ENCODE measurements at places on chromosomes 4 and X. TPM values are rescaled to one million over a fixed set of nuclear protein-coding genes. Genes with fewer than 3 reads are reported as not detected.

The EPGN gene
- total RNA-seq: not detected

The ADAMTS3 gene
- total RNA-seq: not detected

The GPR34 gene
- total RNA-seq: 1.5 TPM

The MAGEA12 gene
- total RNA-seq: not detected

The CYP2U1 gene
- total RNA-seq: 4.0 TPM

The NAA11 gene
- not detected for total RNA-seq

The PAGE1 gene
- not detected for total RNA-seq

The DDX60 gene
- total RNA-seq: 15.4 TPM

The VSIG1 gene
- 6.3 TPM for total RNA-seq

The PPBP gene
- 1,528 TPM for total RNA-seq

Data from mononuclear cell (primary cell).